ENCODE measurements at places on chromosomes 6 and 20. TPM values are rescaled to one million over a fixed set of nuclear protein-coding genes. Genes with fewer than 3 reads are reported as not detected.

Gene TCF15
- not detected for total RNA-seq

Gene ZNF335
- total RNA-seq = 24.6 TPM

Gene SLC22A7
- not detected for total RNA-seq

Gene GTF3C6
- 64.9 TPM for total RNA-seq

Gene C4A
- total RNA-seq = 13.5 TPM

Gene FGD2
- not detected for total RNA-seq

Gene LTA
- total RNA-seq = not detected

Gene CDH4
- 1.3 TPM for total RNA-seq

Gene RSPH9
- total RNA-seq = 0.16 TPM

Gene RSPO4
- not detected for total RNA-seq

DNA sequence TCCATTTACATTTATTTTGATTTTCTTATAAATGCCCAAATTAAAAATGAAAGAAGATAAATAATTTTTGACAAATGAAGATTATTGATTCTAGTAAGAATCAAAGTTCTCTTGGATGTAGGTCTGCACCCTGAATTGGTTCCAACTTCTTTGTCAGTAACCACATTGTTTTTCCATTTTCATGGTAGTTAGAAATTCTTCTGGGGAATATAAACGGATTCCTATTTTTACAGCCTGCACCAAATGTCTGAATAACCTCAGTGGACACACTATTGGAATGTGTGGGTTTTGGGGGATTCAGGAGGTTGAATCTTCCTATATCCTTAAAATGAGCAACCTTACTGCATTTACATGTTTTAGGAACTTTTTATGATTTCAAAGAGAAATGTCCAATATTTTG lies 1085.3 kb upstream of the MAP3K7 start:
- no peak for DNase-seq

GRCh38 chr6:49664817-49665216 lies 28.2 kb upstream of the RHAG start:
- DNase-seq = no peak

DNA sequence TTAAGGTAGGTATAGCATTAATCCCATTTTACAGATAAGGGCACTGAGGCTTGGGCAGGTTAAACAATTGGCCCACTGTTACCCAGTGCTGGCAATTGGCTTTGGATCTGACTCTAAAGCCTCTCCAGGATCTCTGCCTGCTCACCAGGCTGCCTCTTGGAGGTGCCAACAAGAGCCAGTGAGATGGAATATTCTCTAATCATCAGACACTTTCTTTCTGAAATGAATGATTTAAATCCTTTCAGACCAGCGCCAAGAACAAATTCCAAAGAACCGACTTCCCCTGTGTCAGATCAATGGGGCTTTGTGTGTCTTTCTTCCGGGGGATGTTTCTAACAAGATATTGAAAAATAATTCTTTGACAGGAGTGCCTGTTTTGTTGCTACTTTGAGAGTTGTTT lies 23.6 kb downstream of the CYP39A1 start:
- no peak for DNase-seq

GRCh38 chr6:146985111-146985510 lies 219.1 kb upstream of the STXBP5 start:
- no peak for DNase-seq

- no peak for DNase-seq
Measured at GRCh38 chr6:2725364-2725988, 25.2 kb downstream of the MYLK4 start.

DNA sequence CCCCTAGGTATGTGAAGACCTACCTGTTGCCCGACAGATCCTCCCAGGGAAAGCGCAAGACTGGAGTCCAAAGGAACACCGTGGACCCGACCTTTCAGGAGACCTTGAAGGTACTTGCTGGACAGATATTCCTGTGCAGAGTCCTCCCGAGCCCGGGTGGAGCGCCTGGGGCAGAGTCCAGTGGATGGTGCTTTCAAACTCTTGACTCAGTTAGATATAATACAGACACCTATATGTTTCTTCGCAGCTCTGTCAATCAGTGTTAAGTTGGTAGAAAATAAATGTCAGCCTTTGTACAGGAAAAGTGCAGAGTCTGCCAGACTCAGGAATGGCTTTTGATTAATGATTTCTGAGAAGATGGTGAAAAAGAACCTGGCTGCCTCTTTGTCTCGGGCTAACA lies 67.2 kb downstream of the EZR start:
- DNase-seq = no peak

- DNase-seq = no peak
Measured at GRCh38 chr20:14611479-14611878, 274.1 kb upstream of the FLRT3 start.

GRCh38 chr6:31559606-31559957 lies 12.2 kb downstream of the NFKBIL1 start:
- no peak for DNase-seq

DNA sequence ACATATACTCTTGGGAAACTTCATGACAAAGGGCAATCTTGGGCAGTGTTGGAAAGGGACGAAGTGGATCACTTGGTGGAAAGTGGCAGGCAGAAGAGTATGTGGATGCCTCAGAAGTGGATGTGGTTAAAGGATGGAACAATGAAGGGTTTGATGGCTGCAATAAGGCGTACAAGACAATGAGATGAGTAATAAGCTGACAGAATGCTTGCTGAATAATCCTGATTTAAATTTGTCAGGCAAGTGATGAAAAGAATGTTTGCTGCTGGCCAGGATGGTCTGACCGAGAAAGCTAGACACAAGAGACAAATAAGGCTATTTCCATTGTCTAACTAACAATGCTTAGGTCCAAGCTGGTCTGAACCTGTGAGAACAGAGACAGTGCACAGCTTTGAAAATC lies 61.6 kb upstream of the CEP85L start:
- no peak for DNase-seq

- DNase-seq = no peak
Measured at GRCh38 chr20:59429396-59429795, 129.0 kb downstream of the EDN3 start.

DNA sequence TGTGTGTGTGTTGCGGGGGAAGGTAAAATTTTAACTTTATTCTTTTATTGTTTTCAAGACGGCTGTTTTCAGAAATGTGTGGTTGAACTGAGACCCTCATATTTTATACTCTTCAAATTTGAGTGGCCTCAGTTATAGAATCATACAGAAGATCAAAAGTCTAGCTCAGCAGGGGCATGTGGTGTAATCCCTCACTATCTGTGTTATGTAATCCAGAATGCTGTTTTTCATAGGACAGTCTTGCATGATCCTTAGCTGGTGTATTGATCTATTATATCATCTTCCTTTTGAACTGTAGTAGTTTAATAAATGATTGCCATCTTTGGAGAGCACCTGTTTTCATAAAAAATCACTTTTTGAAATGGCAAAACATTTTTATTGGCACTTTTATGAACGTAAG lies 1.4 kb downstream of the PLCB4 start:
- DNase-seq = no peak

- no peak for DNase-seq
Measured at GRCh38 chr20:20657092-20657491, 55.4 kb downstream of the RALGAPA2 start.

GRCh38 chr6:134626086-134626485 lies 308.2 kb upstream of the SGK1 start:
- DNase-seq = no peak

DNA sequence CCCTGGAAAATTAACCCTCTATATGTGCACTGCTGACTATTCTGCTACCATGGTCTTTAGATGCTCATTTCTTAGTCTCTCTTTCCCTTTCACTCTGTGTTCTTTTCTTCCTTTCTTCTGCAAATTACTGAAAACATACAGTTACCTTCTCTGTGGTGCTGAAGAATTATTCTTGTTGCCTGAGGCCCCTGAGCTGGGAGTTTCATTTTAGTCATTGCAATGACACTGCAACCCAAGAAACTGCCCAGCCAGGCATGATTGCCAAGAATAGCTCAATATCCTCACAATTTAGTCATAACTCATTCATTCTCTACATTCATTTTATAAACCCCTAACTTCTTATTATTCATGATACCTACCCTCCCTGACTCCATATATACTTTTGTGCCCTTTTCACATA lies 245.8 kb upstream of the RAB32 start:
- no peak for DNase-seq

DNA sequence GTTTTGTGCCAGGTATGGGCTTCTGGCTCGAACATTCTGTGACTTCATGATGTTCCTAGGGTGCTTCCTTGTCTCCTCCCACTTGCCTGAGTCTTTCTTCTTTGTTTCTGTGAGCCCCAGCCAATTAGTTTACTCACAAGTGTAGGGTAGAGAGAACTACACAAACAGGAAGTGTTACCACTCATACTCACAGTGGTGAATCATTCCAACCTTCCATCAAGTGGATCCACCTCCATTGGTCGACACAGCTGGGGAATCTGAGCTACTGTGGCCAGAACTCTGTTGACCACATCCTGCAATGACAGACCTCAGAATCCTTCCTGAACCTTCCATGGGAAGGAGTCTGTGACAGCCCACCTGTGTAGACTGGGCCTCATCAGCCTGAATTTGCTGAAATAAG lies 76.8 kb downstream of the UNC5CL start:
- DNase-seq = no peak

- no peak for DNase-seq
Measured at GRCh38 chr6:144986271-144986670, 701.1 kb downstream of the UTRN start.

GRCh38 chr20:60170116-60170515 lies 211.9 kb downstream of the CDH26 start:
- DNase-seq = no peak

- DNase-seq = no peak
Measured at GRCh38 chr6:111576291-111576690, 29.4 kb downstream of the TRAF3IP2 start.

GRCh38 chr6:142906945-142907470 lies 38.0 kb downstream of the HIVEP2 start:
- no peak for DNase-seq

DNA sequence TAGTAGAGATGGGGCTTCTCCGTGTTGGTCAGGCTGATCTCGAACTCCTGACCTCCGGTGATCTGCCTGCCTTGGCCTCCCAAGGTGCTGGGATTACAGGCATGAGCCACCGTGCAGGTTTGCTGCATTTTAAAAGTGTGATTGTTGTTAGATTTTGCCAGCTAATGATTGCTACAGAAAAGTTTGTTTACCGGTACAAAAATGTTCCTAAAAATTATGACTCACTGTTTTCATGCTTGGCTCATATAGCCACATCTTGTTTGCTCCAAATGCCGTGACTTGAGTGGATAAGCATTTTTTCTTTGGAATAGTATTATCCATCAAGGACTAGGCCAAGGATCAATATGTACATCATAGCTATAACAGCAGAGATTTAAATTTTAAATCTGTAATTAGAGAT lies 24.3 kb downstream of the LRRN4 start:
- no peak for DNase-seq

GRCh38 chr20:44081476-44081875 lies 105.5 kb downstream of the JPH2 start:
- no peak for DNase-seq

DNA sequence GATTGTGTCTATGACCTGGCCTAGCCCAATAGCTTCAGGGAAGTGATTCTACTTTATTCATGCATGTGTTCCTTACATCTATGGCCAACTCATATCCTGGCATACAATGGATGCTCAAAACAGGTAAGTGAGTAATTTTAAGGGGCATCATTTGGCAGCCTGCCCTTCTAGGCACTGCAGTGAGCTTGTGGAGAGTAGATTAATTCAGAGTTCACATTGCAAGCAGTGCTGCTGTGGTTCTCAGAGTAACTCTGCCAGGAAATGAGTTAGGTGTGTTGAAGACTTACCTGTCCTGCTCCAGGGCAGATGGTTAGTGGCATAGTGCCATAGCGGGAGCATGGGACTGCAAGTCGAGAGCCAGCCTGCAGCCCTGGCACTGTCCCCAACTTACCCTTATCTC lies 158.0 kb downstream of the SCP2D1 start:
- peak; percentile 66 for DNase-seq

- no peak for DNase-seq
Measured at GRCh38 chr6:16080204-16080603, 48.7 kb upstream of the MYLIP start.

DNA sequence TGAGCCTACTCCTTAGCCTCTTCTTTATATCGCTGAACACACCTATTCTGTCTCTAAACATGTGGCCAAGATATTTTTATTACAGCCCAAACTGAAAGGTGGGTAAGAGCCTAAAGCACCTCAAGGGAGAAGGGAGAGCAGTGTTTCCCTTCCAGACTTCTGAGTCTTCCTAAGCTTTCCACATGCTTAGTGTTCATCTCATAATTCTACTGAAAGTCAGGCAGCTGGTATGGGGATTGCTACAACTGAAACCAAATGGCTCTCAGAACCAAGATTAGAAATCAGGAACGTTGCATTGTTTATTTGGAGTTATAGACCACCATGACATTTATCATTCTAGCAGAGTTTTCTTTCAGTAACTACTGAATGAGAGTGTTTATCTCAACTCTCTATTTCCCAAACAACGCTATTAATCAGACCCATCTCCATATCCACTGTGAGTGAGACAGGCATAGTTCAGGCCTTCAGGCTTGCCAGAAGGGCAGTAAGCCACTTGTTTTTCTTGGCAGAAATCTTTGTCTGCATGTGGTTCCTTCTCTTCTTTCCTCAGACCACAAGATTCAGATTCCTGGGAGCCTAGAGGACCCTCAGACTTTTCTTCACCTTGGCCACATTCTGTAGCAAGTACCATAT lies 22.8 kb downstream of the VGLL2 start:
- DNase-seq = no peak

DNA sequence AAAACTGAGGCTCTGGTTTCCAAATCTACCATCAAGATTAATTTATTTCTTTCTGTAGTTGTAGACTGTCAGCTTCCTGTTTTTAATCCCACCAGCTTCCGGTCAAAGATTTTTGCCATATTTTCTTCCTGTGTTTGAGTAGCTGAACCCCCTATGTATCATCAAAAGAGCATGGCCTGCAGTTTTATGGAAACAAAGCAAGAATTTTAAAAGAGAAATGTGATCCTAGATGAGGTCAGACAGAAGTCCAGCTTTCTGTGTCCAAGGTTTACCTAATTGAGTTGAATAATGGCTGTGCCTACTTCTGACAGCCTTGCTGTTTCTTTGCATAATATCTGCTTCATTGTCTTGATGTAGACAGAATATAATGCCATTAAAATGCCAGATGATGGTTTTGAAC lies 163.7 kb downstream of the CARMIL1 start:
- no peak for DNase-seq

GRCh38 chr6:46909371-46909770 lies 12.4 kb downstream of the ADGRF5 start:
- DNase-seq = no peak

- DNase-seq = no peak
Measured at GRCh38 chr6:152207915-152208714, 400.6 kb downstream of the ESR1 start.

- peak; percentile 1 for DNase-seq
Measured at GRCh38 chr6:159931112-159931511, 37.8 kb upstream of the IGF2R start.

GRCh38 chr20:23160536-23161243 lies 74.6 kb upstream of the CD93 start:
- peak; percentile 36 for DNase-seq

GRCh38 chr6:153729189-153729588 lies 309.9 kb upstream of the OPRM1 start:
- DNase-seq = no peak

DNA sequence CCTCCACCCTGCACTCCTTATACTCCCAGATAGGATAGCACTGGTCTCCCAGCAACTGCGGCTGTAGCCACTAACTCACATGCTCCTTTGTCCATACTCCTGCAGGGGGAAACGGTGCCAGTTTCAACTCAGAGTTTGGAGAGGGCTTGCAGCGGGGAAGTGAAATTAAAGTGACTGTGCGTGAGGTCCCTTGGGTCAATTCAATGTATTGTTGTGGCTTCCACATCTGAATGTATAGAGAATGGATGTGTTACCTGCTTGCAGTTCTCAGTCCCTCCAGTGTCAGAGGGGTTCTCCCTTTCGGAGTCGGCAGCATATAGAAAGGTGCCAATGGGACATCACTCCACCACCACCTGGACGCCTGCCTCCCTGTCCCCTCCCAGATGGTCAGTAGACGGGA lies 93.6 kb upstream of the CNKSR3 start:
- no peak for DNase-seq
